ENCODE measurements at places on chromosomes 3 and 15.

DNA sequence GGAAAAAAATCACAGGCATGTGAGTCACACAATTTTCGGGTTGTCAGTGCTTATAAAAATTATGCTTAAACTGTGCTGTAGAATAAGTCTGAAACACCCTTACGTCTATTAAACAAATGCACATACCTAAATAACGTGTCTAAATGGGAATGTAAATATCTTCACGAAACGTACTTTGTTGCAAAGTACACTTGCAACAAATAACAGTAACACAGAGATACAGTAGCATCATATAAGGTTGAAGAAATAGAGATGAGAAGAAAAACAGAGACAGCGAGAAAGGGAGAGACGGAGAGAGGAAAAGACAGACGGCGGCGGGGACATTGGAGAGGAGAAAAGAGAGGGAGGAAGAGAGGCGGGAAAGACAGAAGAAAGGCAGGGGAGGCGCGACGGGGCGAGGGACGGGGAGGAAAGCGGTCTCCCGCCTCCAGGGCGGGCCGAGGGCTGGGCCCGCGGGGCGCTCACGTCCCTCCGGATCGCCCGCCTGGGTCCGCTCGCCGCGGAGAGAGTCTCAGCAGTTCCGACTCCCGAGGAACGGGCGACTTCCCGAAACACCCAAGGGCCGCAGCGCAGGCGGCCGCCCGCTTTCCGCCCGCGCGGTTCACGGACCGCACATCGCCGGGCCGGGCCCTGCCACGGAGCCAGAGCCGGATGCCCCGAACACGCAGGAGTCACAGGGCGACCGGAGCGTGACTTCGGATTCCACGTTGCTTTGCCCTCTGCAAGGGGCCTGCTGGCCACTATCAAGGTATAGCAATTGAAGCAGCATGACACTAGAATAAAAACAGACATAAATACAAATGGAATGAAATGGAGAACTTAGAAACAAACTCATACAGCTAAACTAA lies 153.4 kb downstream of the LMLN start:
- peak; percentile 44 for DNase-seq

DNA sequence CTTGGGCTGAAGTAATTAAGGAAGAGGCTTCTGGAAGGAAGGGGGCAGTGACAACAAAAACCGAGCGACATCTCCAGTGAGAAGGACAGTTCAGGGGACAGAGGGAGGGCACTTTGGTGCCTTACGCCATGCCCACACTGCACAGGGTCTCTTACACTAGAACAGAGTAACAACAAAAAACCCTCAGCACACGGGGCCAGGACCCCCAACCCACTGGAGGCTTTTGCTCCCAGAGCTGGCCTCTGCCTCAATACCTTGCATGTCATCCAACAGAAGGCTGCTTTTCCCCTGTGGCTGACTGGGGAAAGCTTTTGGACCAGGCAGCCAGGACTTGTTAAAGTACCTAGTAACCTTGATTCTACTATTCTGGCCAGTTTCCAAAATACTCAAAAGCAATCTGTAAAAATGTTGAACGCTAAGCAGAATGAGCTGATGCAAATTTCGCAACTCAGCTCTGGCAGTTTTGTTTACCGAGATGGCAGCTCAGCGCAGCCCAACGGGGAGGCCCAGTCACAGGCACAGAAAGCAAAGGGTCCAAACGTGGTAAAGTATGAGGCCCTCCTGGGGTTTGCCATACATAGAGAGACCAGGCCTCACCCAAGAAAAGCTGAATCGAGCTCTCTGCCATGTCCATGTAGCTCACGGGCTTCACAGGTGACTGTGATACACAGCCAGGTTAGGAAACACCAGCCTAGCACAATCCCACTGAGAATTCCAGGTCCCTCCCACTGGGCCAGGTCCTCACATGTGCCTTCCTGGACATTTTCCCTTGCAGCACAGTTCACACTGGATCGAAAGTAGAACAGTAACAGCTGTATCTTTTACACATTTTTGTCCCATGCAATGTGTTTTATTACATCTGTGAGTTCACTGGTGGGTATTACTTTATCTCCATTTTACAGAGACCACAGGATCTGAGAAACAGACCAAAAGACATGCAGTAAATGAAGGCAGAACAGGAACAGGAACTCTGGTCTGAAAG lies 6.0 kb downstream of the CHCHD4 start:
- DNase-seq = no peak

DNA sequence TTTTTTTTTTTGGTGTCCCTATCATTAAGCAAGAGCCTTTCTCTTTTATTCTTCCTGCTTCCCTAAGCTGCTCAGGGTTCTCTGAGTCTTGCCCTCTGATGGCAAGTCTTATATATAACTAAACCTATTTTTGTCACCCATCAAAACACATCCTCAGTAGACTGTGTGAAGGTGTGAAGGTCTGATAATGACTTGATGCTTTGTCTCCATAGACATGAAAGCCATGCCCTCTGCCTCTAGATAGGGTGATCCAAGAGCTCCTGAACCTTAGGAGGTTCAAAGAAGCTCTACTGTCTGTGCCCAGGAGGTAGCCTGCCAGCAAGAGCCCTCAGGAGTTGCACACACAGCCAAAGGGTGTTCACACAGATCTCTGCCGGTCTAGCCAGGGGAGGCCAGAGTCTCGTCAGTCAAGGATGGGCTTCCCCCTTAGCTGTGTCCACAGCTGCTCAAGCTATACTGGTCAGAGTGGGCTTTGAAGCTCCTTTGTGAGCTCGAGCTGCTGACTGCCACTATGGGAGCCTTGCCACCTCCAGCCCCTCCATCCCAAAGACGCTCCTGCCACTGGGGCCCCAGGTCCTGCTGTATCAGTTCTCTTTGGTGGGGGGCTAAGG lies 13.1 kb upstream of the SNX22 start:
- DNase-seq = no peak

GRCh38 chr3:192887701-192888100 lies 30.0 kb downstream of the MB21D2 start:
- DNase-seq = no peak

GRCh38 chr3:148077318-148077923 lies 620.3 kb upstream of the AGTR1 start:
- no peak for DNase-seq

GRCh38 chr15:70025413-70026296 lies 72.1 kb downstream of the TLE3 start:
- no peak for DNase-seq

DNA sequence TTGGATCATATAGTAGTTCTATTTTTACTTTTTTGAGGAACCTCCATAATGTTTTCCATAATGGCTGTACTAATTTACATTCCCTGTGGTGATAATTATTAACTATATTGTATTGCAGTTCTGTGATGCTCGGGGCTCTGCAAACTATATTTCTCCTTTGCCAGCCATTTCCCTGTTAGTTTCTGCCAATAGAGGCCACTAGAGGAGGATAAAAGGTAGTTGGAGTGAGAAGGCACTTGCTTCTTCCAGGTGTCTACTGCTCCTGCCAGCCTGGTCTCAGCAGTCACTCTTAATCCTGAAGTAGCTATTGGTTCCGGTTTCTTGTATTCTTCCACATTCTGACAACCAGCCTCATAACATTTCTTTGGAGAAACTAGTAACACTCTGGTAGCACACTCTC lies 233.9 kb upstream of the GBE1 start:
- DNase-seq = no peak

GRCh38 chr15:25362545-25362944 lies 76.3 kb downstream of the UBE3A start:
- DNase-seq = no peak

DNA sequence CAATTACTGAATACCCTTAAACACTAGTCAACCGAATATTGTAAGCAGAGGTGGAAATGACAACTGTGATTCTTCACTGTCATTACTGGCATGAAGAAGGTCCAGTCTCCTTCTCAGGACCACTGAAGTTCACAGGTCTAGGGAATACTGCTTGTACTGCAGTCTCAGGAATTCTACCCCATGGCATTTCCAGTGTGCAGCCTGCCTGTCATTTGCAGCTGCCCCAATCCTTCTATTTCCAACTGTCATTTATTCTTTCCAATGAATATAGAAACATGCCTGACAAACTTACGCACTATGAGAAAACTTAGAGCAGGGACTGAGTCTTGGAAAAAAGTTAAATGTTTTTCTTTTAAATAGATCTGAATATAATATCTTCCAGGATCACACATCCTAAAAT lies 308.0 kb upstream of the THBS1 start:
- DNase-seq = no peak

- DNase-seq = no peak
Measured at GRCh38 chr3:135453326-135453725, 512.2 kb upstream of the PPP2R3A start.

GRCh38 chr3:73738711-73739110 lies 114.0 kb upstream of the PDZRN3 start:
- no peak for DNase-seq

- no peak for DNase-seq
Measured at GRCh38 chr3:73404435-73404834, 220.3 kb downstream of the PDZRN3 start.

- DNase-seq = no peak
Measured at GRCh38 chr15:43434446-43434845, 58.5 kb downstream of the TP53BP1 start.

- DNase-seq = peak; percentile 12
Measured at GRCh38 chr3:156449710-156450574, 105.0 kb downstream of the SSR3 start.

DNA sequence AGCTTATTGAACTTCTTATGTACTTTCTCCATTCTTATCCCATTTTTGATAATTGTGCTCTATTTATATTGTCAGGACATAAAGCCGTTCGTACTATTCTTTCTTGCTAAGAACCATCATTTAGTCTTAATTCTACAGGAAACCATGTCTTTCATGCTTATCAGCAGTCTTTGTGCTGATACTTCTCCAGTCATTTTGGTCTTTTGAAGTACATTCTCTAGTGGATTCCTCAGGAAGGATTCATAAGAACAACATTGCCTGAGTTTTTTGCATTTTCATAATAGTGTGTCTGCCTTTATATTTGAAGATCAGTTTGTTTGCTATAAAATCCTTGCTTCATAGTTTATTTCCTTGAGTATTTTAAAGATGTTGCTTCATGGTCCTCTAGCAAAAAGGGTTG lies 126.6 kb upstream of the NEO1 start:
- no peak for DNase-seq

DNA sequence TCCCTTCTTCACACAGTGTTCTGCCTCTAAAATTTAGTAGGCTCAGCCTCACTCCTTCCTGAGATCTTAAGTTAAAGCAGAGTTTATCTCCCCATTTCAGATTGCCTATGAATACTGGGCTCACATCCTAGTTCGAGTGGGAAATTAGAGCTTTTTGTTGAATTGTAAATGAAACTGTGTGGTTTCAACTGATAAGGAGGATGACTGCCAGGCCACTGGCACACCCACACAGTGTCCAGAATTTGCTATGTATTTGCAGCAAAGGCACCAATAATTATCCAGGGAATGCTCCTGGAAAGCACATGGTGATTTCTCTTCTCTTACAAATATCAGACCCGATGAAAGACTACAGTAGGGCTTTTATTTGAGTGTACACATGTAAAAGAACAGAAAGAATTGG lies 308.1 kb upstream of the COL8A1 start:
- no peak for DNase-seq

- no peak for DNase-seq
Measured at GRCh38 chr3:183987000-183987600, 30.6 kb downstream of the ABCC5 start.

GRCh38 chr15:32982001-32982400 lies 212.5 kb downstream of the FMN1 start:
- no peak for DNase-seq

DNA sequence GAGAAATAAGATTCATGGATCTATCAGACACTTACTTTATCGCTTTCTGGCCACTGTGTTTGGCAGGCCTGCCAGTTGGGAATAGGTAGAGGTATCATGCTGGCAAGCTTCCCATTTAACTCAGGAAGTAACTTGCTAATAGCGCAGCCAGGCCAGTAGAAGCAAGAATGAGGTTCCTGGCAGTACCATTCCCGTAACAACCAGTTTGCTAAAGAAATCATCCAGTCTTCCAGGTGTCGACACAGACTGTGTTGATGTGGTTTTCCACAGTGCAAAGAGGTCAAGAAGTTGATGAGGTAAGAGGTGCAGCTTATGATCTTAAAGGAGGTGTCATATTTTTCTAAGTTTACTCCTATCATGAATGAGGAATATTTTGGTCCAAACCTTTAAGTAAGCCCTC lies 46.2 kb downstream of the DPH6 start:
- DNase-seq = no peak

- no peak for DNase-seq
Measured at GRCh38 chr3:113658107-113658506, 38.3 kb downstream of the USF3 start.

GRCh38 chr3:51997935-51998596 lies 2.4 kb upstream of the RPL29 start:
- DNase-seq = no peak

- peak; percentile 84 for DNase-seq
Measured at GRCh38 chr3:42780892-42781700, 8.0 kb upstream of the CCDC13 start.

DNA sequence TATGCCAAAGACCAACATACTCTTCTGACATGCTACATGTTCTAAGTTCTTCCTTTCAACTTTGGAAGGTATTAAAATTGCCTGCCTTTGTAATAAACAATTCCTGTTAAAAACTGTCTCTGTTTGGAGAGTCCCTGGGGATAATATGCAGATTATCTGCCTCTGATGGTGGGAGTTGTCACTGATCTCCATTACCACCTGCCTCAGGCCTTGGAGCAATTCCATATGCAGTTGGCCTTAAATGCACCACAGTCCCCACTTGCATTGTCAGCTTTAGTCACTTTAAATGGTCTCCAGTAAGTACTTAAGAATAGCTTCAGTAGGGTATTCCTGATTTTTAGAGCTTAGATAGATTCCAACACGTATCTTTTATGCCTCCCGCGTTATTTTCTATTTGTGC lies 121.1 kb upstream of the GOLIM4 start:
- DNase-seq = no peak

DNA sequence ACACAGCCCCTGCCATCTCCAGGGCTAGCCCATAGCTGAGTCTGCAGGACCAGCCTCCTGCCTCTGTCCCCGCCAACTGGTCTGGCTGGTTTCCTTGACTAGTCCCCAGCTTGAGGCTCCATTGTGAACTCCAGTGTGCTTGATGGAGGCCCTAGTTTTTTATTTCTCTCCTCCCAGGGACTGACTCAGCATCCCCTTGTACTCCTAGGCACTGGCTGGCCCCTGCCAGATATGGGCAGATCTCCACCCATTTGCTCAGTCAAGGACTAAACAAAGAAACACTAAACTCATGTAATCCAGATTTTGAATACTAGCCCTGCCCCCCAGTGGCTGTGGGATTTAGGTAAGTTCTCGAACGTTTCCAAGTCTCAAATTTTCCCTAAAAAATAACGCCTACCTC lies 415.4 kb upstream of the RORA start:
- no peak for DNase-seq

Data from B cell (primary cell).